ENCODE measurements at places on chromosomes 4 and X.

DNA sequence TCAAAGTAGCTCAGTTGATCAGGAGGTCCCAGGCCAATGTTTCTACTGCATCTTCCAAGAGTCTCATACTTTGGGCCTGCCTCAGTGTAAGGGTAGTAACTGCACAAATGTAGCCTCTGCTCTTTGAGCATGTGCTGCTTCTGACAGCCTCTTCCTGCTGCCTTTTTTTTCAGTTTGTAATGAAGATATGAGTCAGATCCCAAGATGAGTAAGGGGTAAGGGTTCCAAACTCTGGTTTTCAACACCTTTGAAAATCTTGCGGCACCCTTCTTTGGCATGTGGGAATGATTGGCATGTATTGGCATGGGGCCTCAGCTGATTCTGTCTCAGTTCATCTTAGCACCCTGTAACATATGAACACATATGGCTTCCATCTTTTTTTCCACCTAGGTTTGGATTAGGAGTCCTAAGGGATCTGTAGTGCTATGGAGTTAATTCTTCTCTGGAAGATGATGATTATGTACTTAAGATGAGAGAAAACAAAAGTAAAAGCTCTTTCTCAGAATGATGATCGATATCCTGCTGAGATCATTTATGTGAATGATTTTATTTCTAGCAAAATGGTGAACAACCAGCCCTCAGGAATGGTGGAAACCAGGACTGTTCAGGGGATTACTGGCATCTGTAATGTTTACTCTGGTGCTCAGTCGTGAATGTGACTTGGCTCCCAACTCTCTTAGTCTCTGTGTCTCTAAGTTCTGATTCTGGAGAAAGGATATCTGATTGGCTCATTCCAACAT lies 118.7 kb upstream of the PRPS2 start:
- DNase-seq, result no peak

- no peak for DNase-seq
These were observed 6.1 kb downstream of the ARSJ start for GRCh38 chr4:113973345-113973744.

- no peak for DNase-seq
These were observed 58.2 kb upstream of the RBM47 start for GRCh38 chr4:40687676-40688389.

DNA sequence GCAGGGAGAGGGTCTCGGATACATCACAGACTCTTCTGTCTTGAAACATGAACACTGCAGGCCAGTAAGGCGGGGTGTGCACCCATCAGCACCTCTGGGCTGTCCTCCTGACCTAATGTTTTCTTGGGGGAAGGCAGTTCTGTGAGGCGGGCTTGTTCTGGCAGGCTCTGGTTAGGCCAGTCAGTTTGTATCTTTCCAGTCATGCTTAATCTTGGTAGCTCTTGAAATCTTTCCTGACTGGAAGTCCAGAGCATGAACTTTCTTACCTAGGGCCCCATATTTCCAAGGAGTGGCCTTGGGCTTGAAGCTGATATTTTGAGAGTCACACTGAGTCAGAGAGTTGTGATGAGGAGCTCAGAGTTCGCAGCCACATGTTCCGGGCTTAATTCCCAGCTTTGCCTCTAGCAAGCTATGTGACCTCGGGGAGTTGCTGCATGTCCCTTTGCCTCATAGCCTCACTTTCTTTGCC lies 54.2 kb upstream of the RASSF6 start:
- no peak for DNase-seq

- DNase-seq, result no peak
These were observed 32.1 kb upstream of the HGFAC start for GRCh38 chr4:3409571-3410091.

Data from globus pallidus (tissue), 1 donor.